Stimulated activated CD4-positive, alpha-beta T cell treated with anti-CD3 and anti-CD28 coated beads, Interleukin-4, amount 100 ng/mL, for 1 hour (primary cell): ENCODE measurements at places on chromosomes 3 and 15.

DNA sequence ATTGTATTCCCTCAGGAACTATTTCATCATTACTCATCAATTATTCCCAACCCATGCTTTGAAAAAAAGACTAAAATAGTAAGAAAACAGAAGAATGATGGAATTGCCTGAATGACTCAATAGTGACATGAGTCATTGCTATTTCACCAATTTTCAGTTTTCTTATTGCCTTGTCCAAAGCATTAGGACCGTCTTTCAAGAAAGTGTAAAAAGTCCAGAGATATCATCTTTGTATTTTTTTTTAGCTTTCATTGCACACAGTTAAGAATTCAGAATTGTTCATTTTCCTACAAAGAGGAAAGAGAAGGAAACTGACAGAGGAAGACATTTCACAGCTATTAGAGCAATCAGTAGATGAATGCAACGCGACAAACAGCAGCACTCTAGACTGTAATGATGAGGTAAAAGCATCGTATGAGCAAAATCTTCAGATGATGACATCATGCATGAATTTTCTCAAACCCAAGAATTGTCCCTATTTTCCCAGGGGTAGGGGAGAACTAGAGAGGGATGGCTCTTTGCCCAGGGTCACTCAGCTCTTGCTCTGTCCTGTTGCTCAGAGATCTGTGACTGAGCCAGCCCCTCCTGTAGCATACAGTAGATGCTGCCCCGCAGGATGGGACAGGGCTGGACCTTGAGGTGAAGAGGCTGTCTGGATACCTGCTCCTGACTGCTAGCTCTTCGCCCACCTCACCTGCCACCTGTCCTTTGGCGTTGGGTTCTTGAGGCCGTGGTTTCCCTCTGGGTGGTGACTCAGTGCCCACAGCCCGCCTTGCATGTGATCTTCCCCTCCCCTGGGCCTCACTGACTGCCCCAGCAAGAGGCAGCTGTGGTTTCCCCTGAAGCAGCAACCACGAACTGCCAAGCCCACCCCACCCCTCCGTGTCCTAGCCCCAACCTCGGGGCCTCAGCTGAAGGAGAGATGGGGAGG lies 84.8 kb downstream of the PPCDC start:
- DNase-seq: peak; percentile 41

DNA sequence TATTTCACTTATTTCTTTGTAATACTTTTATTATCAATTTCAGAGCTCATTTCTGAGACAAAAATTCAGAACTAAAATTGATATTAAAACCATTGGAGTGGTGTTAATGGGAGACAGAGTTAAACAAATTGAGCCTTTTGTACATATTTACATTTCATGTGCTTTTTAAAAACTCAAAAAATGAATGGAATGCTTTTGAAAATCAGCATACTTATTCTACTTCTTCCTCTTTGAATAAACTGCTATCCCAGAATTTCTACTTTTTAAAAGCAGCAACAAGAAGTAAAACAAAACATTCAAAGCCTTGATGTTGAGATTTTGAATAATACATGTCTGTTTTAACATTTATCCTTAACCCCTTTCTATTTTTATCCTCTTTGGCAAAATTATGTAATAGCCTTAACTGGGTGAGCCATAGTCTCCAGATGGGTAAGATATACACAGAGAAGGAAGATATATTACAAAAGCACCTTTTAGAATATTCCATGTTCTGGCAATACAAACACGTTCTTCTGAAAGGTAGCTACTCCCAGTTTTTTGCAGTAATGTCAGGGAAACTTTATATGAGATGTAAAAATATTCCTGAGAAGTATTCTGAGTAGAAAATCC lies 123.6 kb downstream of the MBNL1 start:
- DNase-seq: no peak

- DNase-seq: no peak
These were observed 10.8 kb downstream of the TOPAZ1 start for GRCh38 chr3:44252332-44252959.

- DNase-seq: no peak
These were observed 40.9 kb downstream of the AKAP13 start for GRCh38 chr15:85421116-85421925.

DNA sequence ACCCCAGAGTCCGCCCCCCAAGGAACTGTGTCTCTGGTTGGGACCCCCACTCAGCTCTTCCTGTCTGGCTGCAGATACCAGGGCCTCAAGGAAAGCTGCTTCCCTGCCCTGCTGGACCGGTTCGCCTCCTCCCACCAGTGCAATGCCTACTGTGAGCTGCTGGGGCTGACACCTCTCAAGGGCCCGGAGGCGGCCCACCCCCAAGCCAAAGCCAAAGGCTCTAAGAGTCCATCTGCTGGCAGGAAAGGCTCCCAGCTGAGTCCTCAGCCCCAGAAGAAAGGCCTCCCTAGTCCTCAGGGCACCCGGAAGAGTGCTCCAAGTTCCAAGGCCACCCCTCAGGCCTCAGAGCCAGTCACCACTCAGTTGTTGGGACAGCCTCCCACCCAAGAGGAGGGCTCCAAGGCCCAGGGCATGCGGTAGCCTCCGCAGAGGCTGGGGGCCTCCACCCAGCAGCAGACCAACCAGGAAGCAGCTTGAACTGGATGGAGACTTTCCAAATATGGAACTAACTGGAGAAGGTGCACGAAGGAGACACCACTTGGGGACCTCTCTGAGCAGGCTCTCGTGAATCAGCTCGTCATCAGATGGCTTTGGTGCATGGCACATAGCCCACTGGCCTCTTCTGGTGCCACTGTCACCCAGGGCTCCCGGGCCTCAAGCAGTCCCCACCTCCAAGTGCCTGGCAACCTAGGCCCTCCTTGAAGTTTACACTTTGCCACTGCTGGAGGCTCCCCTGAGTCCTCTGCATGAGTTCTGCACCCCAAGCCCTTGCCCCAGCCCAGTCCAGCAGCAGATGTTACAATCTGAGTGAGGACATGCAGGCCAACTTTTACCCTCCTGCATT lies 16.2 kb upstream of the SLC28A1 start:
- DNase-seq: no peak

DNA sequence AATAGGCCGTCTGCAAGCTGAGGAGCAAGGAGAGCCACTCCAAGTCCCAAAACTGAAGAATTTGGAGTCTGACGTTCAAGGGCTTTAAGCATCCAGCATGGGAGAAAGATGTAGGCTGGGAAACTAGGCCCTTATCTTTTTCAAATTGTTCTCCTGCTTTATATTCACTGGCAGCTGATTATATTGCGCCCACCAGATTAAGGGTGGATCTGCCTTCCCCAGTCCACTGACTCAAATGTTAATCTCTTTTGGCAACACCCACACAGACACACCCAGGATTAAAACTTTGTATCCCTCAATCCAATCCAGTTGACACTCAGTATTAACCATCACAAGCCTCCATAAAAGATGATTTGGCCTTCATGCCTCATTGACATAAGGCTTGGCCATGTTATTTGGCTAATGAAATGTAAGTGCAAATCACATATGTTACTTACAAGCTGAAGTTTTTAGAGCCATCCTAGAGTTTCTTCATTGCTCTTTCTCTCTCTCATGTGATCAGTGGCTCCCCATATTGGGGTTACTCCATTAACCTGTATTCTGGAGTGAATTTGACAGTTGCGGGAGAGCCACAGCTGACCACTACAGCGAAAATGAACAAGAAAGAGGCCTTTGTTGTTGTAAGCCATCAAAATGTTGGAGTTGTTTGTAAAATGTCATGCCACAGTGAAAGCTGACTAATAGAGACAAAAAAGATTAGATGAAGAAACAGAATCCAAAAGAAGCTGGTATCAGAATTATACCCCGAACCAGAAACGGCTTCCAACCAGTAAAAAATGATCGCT lies 61.7 kb downstream of the GBE1 start:
- DNase-seq: no peak

DNA sequence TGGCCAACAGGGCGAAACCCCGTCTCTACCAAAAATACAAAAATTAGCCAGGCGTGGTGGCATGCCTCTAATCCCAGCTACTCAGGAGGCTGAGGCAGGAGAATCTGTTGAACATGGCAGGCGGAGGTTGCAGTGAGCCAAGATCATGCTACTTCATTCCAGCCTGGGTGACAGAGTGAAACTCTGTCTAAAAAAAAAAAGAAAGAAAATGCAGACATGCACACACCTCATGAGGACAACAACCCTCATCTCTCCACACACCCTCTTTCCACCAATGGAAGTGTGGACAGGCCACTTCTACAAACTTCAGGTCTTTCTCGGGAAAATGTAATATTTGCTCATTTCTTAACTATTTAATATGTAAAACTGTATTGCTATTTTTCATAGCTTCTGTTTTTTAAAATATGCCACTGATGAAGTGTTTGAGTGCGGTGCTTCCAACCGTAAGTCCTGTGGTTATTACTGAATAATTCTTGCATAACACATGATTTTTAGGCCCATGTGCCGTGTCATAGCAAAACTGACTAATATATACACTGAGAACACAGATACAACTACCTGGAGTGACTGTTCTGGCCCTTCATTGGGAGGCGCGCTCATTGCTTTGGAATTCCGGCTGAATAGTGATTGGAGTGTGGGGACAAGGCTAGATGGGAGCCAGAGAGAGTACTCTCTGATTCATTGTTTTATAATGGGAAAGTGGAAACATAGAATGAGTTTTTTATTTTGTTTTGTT lies 23.1 kb downstream of the LRRC31 start:
- no peak for DNase-seq

- DNase-seq: no peak
These were observed 21.9 kb upstream of the APH1B start for GRCh38 chr15:63255489-63255990.

DNA sequence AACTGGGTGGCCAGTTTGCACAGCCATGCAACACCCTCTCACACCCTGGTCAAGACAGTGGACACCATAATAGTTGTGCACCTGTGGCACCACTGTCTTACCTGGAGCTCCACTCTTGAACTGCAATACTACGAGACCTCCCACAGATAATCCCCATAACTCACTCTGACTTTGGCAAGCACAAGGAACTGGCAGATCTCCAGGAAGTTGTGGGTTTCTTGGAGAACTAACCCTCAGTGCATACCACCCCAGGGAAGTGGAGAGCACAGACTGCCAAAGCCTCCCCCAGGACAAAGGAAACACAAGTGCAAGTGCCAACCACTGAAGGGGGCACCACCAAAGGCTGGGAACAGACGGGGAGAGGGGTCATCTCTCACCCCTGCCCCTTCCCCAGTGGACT lies 318.6 kb downstream of the SUCLG2 start:
- DNase-seq: no peak

- no peak for DNase-seq
These were observed 156.2 kb downstream of the DNAJB8 start for GRCh38 chr3:128310286-128311058.

DNA sequence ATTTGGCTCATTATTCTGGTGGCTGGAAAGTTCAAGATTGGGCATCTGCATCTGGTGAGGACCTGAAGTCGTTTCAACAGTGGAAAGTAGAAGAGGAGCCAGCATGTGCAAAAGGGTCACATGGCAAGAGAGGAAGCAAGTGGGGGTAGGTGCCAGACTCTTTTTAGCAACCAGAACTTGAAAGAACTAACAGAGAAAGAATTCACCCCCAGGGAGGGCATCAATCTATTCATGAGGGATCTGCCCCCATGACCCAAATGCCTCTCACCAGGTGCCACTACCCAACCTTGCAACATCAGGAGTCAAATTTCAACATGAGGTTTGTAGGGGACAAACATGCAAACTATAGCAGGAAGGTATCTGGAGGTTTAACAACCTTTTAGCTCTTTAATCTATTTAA lies 10.3 kb upstream of the RYK start:
- no peak for DNase-seq

GRCh38 chr3:164879201-164879600 lies 199.1 kb downstream of the SI start:
- no peak for DNase-seq

- DNase-seq: no peak
These were observed 83.9 kb upstream of the PROK2 start for GRCh38 chr3:71868876-71869275.

DNA sequence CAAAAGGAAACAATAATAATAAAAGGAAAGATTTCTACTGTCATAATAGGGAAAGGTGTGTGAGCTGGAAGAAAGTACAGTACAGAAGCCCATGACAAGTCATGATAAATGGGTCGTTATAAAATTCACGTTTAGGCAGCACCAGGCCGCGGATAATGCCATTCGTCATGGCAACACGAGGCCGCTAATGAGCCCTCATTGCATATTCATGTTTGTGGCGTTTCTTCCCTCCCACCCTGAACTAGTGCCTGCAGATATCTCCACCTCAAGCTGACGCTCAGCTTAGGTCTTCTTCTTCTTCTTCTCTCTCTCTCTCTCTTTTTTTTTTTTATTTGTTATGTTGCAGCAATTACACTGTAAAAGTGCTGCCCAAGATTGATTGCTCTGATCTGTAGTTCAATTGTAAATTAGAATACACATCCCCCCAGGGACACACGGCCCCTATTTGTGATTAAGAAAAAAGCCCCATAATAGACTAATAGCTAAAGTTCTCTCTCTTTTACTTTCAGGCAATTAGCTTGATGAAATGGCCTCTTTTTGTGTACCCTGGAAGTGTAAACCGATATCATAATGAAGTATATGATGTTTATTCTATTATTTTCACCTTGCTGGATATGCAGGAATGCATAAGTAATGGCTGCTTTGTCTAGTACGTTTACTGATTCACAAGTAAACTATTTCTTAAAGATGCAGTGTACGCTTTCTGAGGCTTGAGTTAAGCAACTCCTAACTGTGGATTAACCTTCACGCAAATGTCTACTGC lies 61.9 kb upstream of the NR2F2 start:
- DNase-seq: no peak

- DNase-seq: no peak
These were observed 74.1 kb downstream of the CHL1 start for GRCh38 chr3:270688-271087.

GRCh38 chr15:80750575-80750974 lies 28.6 kb upstream of the CEMIP start:
- DNase-seq: no peak

DNA sequence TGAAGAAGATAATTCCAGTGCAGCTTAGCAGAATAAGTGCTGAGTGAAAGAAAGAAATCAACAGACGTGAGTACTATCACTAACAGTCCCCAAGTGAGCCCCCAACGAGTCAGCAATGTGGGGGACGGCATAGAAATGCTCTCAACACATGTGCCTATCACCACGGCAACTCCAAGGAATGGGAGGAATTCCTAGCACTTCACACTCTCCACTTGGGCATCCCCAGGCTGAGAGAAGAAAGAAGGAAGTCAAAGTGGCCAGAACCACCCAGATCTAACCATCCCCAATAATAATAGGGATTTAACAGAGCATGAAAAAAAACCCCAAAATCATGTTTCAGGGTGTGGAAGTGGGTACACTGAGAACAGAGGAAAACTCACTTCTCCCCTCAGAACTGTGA lies 29.3 kb upstream of the CPNE4 start:
- no peak for DNase-seq

DNA sequence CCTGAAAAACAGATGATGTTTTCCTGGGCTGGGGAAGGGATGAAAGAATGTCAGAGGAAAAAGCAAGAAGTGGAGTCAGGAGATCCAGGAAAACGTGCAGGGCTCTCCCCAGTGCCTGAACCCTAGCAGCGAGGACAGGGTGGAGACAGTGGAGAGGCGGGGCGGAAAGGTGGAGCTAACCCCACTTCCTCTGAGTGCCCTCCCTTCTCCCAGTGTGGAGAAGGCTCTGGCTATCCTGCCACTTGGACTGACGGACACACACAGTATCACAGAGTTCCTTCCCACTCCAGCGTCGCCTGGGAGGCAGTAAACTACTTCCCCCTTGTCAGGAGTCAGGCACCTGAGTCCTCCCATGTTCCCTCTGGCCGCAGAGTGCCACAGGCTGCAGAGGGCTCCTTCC lies 125.3 kb upstream of the CHRNA7 start:
- DNase-seq: no peak

- no peak for DNase-seq
These were observed 40.2 kb downstream of the GJD2 start for GRCh38 chr15:34714476-34715121.

- DNase-seq: no peak
These were observed 26.0 kb upstream of the PEX5L start for GRCh38 chr3:180062771-180063170.
